Temporal lobe (tissue), 4 donors: ENCODE measurements at places on chromosomes 11 and 22. TPM values are rescaled to one million over a fixed set of nuclear protein-coding genes. Genes with fewer than 3 reads are reported as not detected.

The TNNT3 gene
- not detected for total RNA-seq

The MPZL3 gene
- 0.74 TPM for total RNA-seq

The SLC17A6 gene
- total RNA-seq: 6.1 TPM

The OR10A2 gene
- not detected for total RNA-seq

The RIC3 gene
- total RNA-seq: 23.1 TPM
